ENCODE measurements at places on chromosomes 1 and 21.

- no peak for DNase-seq
Measured at GRCh38 chr1:52057255-52057654, 1.2 kb downstream of the BTF3L4 start.

DNA sequence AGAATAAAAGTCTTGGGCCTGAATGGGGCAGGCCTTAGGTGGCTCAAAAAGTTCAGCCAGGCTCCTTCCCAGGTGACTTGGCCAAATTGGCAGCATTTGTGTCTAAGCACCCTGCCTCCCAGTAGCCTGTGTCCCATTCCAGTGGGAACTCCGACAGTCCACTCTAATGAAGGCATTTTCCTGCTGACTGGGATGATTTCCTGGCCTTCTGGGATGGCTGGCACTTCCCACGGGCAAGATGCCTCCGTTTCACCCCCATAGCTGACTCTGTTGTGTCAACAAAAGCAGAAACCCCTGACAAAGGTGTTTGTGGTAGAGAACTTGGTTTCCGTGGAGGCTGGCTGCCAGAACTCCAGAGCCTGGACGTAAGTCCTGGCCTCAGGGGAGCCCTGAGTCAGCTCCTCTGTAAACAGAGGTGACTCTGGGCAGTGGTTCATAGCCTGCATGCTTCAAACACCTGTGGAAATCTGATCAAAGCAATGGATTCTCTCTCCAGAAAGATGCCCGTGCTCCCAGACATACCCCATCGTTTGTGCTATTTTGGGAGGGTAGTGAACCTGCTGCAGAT, 36.6 kb downstream of the WNT3A start:
- peak; percentile 27 for DNase-seq

GRCh38 chr1:92575123-92575522, 88.4 kb upstream of the GFI1 start:
- DNase-seq, result no peak

GRCh38 chr1:11176081-11176706, 13.0 kb upstream of the ANGPTL7 start:
- no peak for DNase-seq

GRCh38 chr21:44010429-44010828, 1.7 kb upstream of the TRAPPC10 start:
- no peak for DNase-seq

DNA sequence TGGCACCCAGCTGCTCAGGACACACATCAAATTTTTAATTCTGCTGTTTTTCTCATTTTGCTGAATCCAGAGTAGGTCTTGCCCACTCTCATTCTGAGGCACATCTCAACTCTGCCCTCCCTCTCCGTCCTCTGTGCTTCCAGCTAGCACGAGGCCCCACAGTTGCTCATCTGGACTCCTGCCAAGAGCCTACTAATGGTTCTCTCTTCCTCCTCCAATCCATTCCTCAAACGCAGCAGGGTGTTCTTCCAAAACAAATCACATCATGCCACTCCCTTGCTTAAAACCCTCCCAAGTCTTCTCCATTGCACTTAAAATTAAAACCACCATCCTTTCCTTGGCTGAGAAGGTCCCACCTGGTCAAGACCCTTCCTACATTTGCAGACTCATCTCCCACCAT, 49.8 kb upstream of the SCAF4 start:
- peak; percentile 83 for DNase-seq

DNA sequence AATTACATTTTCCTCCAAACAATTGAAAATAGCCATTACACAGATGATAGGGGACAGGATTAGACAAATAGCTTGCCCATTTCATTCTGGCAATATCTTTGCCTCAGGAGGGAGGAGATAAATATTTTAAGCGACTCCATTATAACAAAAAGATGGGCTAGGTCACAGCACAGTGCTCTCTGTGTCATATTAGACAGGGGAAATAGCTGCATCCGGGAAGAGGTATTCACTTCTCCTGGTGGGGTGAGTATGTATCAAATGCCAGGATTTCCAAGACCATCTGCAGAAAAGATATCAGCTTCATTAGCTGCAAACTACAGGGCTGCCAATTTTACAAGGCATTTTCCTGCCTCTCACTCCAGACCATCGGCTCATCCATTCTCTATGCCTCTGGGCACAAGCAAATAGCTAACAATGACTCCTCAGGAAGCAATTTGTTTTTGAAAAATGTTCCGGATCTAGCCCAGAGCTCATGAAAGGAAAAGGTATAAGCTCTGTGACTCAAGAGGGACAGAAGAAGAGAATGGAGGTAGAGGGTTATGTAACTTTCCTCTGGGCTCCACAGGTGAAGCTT, 41.9 kb upstream of the ANGPTL7 start:
- DNase-seq, result no peak

GRCh38 chr1:4177425-4178150, 277.5 kb upstream of the C1orf174 start:
- no peak for DNase-seq

- peak; percentile 34 for DNase-seq
Measured at GRCh38 chr1:245067257-245067656, 87.5 kb upstream of the KIF26B start.

- no peak for DNase-seq
Measured at GRCh38 chr1:53594391-53595180, 135.4 kb downstream of the DMRTB1 start.

- DNase-seq, result no peak
Measured at GRCh38 chr1:30049748-30050296, 673.6 kb downstream of the MATN1 start.

GRCh38 chr1:166282391-166283137, 115.8 kb upstream of the FAM78B start:
- no peak for DNase-seq

- peak; percentile 11 for DNase-seq
Measured at GRCh38 chr1:115364046-115364779, 26.2 kb upstream of the NGF start.

- no peak for DNase-seq
Measured at GRCh38 chr1:15180945-15181523, 27.5 kb downstream of the TMEM51 start.

GRCh38 chr1:6727535-6727934, 25.9 kb upstream of the DNAJC11 start:
- DNase-seq, result peak; percentile 61

GRCh38 chr1:3423245-3423829, 31.1 kb upstream of the ARHGEF16 start:
- no peak for DNase-seq

DNA sequence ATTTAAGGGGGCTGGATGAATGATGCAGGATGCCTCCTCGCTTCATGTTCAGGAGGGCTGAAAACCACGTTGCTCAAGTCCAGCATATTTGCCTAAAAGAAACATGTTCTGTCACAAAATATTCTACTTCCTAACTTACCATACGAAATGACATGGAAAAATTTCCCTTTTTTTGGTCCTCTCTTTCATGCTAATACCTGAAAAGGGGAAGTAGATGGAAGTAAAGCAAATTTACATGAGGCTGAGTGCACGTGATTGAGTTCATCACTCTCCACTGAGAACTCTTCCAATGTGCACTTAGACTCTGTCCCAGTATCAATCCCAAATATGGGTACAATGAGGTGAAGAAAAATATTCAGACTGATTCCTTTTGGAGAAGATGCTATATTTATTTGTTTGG, 23.0 kb downstream of the XCL2 start:
- no peak for DNase-seq

DNA sequence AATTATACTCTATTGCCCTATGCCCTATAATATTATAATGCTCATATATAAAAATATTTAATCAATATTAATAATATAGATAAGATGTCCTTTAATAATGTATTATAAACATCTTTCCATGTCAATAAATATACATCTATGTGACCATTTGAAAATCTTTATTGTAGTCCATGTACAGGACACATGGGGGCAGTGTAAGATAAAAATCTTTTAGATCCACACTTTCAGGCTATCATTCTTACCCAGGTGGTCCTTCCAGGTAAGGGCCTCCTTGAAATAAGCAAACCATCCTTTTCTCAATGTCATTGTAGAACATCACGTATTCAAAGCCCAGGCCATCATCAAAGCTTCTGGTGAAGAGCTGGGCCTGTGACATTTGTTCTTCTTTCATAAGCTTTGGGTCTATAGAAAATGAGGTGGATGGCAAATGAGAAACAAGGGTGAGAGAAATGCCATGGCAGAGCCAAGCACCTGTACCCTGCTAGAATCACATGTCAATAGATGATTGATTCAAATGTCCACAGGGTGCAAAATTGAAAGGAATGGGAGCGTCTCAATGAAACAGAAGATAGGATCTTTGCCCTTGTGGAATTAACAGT, 20.2 kb downstream of the THEM4 start:
- DNase-seq, result peak; percentile 21

GRCh38 chr1:112722601-112723510, 7.7 kb upstream of the PPM1J start:
- DNase-seq, result peak; percentile 51

- peak; percentile 58 for DNase-seq
Measured at GRCh38 chr1:220928725-220929300, 49.6 kb downstream of the HLX start.

All from fibroblast of mammary gland (primary cell).